BE2C (cell line): ENCODE measurements at places on chromosomes 16 and 17.

GRCh38 chr17:37322826-37323561, 52.8 kb upstream of the C17orf78 start:
- DNase-seq, result no peak

DNA sequence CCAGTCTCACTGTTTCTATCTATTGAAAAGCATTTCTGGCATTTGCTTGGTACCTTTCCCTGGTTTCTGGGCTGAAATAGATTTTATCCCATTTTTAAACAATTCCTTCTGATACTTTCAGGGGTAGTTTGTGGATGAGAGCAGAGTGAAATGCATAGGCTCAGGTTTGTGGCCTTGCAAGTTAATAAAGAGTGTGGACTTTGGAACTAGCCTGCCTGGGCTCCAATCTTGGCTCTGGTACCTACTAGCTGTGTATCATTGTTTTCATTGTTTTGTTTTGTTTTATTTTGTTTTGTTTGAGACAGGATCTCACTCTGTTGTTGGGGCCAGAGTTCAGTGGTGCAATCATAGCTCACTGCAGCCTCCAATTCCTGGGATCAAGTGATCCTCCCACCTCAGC, 175.5 kb downstream of the PRKCB start:
- no peak for DNase-seq

DNA sequence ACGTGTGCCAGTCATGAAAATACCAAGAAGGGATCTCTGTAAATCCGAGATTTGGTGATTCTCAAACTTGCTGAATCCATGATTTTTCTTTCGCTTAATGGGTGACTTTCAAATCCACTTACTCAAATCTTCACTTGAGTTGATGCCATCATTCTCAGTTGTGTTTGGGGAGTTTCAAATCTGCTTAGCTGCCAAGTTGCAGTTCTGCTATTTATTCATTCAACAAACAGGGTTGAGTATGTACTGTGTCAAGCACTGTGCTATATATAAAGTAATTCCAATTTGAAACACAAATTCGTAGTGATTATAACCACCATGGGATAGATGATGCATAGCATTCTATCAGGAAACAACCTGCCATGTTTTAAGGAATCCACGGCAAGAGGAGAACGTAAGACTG, 394.3 kb downstream of the CDH13 start:
- DNase-seq, result no peak

GRCh38 chr17:21394265-21394664, 18.1 kb downstream of the KCNJ12 start:
- no peak for DNase-seq

DNA sequence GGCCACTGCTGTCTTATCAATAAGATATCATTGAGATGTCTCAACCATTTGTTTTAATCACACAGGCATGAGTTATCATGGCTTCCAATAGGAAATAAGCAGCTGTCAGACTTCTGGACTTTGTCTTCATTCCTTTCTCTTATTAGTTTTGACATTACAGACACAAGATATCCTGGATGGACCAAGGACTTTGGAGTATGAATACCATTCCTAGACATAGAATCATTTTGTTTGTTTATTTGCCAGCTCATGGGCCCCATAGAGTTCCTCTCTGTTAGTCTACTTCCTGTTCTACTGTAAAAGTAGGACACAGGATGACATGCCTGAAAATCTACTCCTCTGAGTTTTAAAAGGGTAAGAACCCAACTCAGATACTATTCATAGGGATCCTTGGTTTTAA, 77.7 kb upstream of the KCNJ16 start:
- no peak for DNase-seq

DNA sequence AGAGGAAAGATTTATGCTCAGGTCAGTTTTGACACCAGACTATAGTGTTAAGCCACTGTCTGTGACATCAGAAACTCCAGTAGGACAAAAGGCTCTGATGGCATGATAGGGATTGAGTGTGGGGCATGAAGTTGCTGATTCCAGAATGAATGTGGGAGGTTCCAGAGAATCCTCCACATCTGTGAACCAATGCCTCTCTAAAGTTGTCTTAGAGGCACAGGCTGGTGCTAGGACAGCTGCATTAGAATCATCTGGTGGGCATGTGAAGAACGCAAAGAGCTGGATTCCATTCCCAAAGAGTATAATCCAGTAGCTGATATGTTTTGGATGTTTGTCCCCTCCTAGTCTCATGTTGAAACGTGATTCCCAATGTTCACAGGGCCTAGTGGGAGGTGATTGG, 32.1 kb upstream of the NLK start:
- DNase-seq, result no peak

GRCh38 chr16:11685844-11686618, 17.8 kb downstream of the SNN start:
- no peak for DNase-seq

DNA sequence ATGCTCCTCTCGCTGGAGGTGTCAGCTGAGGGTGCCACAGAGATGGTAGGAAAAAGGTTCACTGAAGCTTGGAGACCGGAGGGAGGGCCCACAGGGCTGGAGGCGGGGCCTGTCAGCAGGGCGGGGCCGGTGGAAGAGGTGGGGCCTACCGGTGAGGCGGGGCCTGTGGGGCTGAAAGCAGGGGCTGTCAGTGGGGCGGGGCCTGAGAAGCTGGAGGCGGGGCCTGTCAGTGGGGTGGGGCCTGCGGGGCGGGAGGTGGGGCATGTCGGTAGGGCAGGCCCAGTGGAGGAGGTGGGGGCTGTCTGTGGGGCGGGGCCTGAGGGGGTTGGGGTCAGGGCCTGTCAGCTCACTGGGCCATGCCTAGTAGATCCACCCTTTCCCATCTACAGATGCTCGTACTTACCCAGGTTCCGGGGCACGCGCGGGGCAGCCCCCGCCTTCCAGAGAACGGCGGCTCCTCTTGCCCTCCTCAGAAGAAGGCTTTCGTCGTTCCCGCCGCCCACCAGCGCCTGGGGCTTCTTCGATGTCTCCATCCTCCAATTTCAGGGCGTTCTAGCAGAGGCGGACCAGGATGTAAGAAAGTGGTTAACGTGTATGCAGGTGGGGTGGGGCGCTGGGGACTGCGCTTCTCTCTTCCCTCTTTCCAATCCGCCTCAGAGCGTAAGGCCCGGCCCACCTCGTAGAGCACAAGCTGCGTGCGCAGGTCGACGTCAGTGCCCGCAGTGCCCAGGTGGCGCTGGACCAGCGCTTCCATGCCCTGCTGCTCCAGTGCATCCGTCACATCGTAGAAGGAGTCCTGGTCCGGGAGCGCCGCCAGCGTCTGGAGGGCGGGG, 9.8 kb downstream of the TMEM208 start:
- DNase-seq, result peak; percentile 94

DNA sequence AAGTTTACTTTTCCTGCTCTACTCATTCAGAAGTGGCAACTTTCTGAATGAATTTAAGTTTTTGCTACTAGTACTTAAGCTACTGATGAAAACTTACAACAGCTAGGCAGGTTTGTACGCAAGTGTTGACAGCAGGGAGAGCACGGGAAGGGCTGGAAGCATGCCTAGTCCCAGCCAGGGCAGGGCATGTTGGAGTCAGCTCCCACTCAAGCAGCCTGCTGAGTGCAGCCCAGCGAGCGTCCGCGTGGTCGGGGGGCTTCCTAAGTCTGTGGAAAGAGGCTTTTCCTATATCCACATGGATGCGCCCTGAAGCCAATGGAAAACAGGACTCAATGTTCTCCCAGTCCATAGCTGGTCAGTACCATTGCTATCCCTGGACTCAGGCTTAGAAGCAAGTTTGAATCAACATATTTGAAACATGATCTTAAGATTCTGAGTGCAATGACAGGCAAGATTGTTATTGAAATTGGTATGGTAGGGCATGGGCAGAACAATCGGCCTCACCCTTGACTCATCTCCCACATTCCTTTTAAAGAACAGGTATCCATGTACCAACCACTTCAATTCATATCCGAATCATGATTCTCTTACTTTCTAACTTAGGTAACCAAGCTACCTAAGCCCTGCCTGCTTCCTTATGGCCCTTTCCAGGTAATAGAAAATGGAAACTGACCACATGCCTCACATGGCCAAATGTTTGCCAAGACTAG, 22.5 kb downstream of the CYB5D2 start:
- DNase-seq, result no peak

GRCh38 chr16:23509782-23510163, 521 bp downstream of the GGA2 start:
- no peak for DNase-seq

GRCh38 chr16:48555155-48555554, 54.8 kb downstream of the N4BP1 start:
- DNase-seq, result no peak

DNA sequence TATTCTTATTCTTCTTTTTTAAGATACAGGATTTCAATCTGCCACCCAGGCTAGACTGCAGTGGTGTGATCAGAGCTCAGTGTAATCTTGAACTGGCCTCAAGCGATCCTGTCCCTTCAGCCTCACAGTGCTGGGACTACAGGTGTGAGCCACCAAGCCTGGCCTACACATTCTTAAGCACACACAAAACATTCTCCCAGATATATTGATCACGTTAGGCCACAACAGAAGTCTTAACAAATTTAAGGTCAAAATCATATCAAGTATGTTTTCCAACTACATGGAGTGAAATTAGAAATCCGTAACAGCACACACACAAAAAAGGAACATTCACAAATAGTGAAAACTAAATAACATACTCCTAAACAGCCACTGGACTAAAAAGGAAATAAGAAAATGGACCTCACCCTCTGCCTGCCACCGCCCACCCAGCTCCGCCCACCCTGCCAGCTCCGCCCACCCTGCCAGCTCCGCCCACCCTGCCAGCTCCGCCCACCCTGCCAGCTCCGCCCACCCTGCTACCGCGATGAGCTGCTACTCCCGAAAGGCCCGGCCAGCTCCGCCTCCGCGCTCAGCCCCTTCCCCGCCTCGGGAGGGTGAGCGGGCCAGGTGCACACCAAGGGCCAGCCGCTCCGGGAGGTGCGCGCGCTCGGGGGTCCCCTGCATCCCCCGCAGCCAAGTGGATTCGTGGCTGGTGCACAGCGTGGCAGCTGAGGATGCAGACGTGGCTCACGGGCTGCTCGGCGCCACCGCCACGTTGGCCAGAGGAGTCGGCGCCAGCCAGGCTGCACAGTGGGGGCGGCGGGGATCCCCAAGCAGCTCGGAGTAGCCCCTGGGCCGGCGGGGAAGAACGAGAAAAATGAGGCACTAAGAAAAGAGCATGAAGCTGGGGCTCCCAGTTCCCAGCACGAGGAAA, 41.2 kb downstream of the C16orf87 start:
- peak; percentile 90 for DNase-seq

- no peak for DNase-seq
Observed at GRCh38 chr16:78984324-78984723, 616.2 kb downstream of the MAF start.

GRCh38 chr17:47636273-47637030, 13.3 kb upstream of the KPNB1 start:
- no peak for DNase-seq
